ENCODE measurements at places on chromosomes 3 and 15.

DNA sequence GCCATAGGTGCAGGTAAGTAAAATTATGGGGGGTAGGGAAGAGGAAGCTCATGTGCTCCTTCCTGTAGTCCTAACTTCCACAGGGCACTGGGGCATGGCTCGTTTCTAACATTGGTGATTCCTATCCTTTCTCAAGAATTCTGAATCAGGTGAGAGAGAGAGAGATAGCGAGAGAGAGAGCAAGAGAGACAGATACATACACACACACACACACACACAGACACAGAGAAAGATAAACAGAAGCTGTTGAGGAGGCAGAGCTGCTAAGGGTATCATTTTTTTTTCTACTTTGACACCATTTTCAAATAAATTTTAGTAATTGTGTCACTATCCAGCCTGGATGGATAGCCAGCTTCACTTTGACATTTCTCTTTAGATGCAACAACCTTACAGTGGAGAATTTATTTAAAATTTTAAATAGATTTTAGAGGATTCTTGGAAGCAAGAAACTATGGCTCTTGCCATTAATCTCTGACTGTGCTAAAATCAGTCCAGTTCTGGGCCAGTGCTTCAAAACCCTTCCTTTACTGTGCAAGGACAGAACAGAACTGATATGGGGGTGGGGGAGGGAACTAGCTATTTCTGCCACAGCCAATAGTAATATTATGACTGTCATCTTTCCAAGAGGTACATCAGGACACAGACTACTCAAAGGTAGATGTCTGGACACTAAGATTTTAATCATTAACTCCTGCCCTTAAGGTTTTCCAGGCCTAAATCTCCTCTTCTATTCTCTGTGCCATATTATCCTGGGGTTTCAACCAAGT is 14.6 kb upstream of the RAMAC start:
- no peak for DNase-seq

DNA sequence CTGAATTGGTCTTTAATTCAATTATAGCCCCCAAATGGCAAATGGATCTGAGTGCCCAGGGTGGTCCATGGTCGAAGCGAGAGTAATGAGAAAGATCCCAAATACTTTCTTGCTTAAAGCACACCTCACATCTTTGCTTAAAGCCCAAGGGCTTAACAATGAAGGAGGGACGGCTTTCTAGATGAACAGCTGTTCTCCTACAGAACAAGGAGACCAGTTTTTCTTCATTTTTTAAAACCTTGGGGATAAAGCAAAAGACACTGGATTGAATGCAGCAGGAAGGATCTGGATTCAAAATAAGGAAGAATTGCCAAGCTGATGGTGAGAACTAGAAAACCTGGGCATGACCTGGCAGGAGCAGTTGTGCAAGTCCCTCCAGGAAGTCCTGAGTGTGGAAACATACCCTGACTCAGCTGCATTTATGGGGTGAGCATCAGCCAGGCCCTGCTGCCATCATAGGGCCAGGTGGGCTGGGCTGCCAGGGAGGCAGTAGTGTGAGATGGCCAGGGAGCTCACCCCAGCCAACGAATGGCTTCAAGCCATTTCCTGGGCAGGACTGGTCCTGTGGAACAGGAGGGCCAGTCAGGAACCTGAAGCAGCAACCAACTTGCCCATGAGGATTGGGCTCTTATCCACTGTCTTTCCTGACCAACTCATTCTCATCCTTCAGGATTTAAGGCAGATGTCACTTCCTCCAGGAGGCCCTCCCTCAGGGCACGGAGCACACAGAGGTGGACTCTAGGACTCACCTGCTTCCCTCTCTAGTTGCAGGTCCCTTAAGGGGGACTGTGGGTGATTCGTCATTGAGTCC is 18.4 kb upstream of the RHCG start:
- DNase-seq: no peak

- no peak for DNase-seq
Observed at GRCh38 chr15:92430069-92430440, 36.4 kb downstream of the ST8SIA2 start.

GRCh38 chr15:28881600-28881999 is 4.2 kb upstream of the APBA2 start:
- DNase-seq: no peak

GRCh38 chr3:87233805-87234204 is 6.7 kb downstream of the CHMP2B start:
- no peak for DNase-seq

GRCh38 chr3:171347301-171348039 is 112.7 kb downstream of the TNIK start:
- no peak for DNase-seq

- no peak for DNase-seq
Observed at GRCh38 chr3:140062461-140062860, 127.5 kb downstream of the CLSTN2 start.

DNA sequence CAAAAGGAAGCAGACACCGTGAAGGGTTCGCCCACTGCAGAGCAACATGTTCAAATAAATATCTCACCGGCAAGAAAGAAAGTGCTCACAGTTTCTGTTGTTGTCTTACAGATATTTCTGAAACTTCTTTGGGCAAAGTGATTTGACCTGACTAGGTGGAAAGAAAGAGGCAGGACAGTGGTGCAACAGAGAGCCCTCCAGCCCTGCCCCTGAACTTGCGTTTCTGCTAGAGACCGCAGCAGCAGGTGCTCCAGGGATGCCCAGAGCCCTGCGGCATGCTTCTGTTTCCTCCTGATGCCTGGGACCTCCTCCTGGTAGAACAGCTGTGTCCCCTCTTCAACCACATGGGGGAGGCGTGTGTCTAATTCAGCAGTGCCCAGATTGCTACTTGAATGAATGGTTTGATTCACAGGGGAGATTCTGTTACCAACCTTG is 123.4 kb downstream of the ATP10A start:
- no peak for DNase-seq

DNA sequence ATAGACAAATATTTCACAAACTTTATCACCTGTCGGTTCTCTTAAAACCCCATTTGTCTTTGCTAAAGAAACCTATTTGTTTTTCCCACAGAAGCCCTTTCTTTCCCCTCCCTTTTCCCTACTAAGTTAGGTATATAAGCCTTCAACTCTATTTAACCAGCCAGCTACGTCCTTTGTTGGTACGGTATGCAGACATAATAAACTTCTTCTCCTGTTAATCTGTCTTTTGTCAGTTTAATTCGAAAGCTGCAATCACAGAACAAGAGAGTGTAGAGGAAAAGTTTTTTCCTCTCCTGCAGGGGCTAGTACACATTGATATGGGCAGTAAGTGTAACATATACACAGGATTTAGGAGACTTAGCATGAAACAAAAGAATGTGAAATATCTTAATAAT is 21.9 kb upstream of the C15orf39 start:
- DNase-seq: no peak

- DNase-seq: no peak
Observed at GRCh38 chr3:38556640-38557358, 60.7 kb downstream of the EXOG start.

- no peak for DNase-seq
Observed at GRCh38 chr3:8593021-8593827, 51.4 kb downstream of the SSUH2 start.

- DNase-seq: no peak
Observed at GRCh38 chr3:27905625-27906024, 183.5 kb upstream of the EOMES start.

DNA sequence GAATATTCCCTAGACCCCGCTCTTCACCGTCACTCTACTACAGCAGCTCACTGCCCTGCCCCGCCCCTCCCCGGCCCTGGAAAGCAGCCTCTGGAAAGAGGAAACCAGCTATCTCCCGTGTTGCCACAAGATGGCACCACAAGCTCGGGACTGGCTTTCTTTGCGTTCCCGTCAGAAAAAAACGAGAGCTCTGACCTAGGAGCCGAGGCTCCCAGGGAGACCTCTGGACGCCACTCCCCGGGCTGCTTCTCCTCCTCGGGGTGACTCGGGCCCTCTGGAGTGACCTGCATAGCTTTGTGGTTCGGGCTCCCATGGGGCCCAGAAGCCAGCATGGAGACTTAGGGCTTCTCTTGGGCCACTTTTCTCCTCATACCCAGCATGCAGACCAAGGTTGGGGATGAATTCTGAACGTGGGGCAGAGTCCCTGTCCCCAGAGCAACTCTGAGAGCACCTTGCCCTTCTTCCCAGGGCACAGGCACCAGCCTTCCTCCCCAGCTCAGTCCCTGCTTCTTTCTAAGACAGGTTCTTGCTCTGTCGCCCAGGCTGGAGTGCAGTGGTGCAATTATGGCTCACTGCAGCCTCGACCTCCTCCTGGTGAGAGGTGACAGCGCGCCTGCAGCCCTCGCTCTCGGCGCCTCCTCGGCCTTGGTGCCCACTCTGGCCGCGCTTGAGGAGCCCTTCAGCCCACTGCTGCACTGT is 19.0 kb downstream of the STOML1 start:
- peak; percentile 53 for DNase-seq

DNA sequence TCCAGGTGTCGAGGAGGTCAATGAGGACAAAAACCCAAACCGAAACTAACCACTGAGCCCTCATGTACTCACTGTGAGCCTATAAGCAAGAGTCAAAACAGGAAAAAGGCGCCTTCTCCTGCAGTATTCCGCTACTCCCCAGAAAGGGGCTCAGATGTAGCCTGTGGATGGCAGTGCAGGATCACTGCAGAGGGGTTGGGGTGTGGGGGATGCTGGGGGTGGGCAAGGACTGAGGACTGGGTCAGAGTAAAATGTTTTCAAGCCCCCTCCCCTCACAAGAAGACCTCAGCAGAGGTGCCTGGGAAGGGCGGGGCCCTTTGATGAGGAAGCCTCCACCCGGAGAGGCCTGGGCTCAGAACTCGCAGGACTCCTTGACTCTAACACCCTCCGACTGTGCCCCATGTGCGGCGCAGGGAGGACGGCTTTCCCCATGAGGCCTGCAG is 170.1 kb downstream of the OSBPL10 start:
- no peak for DNase-seq

DNA sequence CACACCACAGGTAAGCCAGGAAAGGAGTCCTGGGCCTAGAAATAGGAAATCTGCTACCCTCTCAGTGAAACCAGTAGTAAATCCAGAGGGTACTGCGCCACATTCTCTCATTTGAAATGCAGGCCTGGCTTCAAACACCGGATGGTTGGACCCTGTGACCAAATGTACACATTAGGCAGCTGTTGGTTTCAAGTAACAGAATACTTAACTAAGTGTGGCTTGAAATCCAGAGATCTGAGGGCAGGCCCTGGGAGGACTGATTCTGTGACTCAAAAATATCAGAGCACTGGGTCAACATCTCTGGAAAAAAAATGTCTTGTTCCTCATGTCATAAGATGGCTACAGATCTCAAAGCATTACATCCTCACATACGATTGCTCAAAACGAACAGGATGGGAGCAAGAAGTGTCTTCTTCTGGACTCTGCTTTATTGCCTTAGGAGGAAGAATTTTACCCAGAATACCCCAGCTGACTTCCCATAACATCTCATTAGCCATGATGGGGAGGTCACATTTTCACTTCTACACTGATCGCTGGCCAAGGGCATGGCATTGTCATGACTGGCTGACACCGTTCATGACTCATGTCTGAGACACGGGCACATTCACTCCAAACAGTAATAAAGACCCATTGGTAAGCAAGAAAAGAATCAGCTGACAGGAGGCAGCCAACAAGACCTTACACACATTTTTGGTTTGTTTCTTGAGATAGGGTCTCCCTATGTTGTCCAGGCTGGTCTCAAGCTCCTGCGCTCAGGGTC is 166.0 kb downstream of the ARRDC4 start:
- DNase-seq: no peak

DNA sequence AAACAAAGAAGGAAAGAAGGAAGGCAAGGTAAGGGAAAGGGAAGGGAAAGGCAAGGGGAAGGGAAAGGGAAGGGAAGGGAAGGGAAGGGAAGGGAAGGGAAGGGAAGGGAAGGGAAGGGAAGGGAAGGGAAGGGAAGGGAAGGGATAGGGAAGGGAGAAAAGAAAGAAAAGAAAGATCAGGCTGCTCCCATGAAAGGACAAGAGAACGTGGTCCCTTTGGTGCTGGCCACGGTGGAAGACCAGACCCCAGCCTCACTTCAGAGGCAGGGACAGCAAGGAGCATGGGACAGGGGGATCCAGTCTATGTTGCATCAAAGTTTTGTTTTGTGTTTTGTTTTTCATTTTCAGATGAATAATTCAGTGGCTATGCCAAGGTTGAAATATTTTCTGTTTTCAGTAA is 111.4 kb upstream of the IGF1R start:
- no peak for DNase-seq

- no peak for DNase-seq
Observed at GRCh38 chr3:47583320-47584075, 4.8 kb upstream of the CSPG5 start.

- peak; percentile 70 for DNase-seq
Observed at GRCh38 chr15:52790169-52790708, at the start of gene ONECUT1. Gene ONECUT1, minus strand, starts transcription at chr15:52790336. Its CDS starts 452 bp downstream, at chr15:52789884.

Data from GM18507 (cell line).